T-helper 17 cell (primary cell): ENCODE measurements at places on chromosomes 7 and 10.
A peak's percentile ranks its signal among the peaks of the same experiment; 100 is the strongest.

DNA sequence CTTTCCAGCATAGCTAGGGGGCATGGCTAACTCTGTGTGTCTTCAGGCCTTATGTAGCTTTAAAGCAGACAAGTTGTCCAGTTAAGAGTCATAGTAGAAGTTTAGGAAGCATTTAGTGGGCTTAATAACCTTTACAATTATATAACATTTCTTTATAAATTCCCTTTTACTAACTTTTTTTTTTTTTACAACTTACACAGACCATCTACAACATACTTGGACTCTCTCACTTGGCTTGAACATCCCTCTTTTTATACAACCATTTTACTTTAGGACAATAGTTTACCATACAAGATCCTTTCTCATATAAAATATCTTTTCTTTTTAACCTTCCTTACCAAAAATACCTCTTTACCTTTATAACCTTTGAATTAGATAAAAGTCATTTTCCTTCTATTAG lies 26.3 kb downstream of the SP4 start:
- H3K4me3 ChIP-seq, result no peak overlapping the region

GRCh38 chr10:77622889-77623291 lies 14.7 kb downstream of the KCNMA1 start:
- H3K27me3 ChIP-seq, result peaks cover 12% of the 10 kb centered on the region
- no peak for DNase-seq
- H3K36me3 ChIP-seq, result no peaks in the 10 kb centered on the region
- peak overlapping the region; percentile 6 for H3K27ac ChIP-seq

DNA sequence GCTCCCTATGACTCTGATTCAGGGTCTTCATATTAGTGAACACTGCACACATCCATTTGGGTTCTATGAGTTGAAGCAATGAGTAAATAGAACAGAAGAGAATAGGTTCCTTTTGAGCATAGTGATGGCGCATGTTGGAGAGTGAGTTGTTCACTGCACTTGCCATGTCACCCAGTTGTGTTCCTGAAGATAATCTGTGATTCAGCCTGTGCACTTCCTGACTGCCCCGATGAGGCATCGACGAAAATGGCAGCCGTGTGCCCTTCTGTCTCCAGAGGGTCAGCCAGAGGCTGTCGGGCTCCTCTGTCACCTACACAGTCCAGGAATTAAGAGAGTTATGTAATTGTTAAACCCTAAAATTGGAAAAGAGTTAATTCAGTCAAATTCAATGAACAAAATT lies 94.7 kb downstream of the GALNT11 start:
- DNase-seq, result no peak
- peaks cover 14% of the 10 kb centered on the region for H3K4me1 ChIP-seq
- no peak overlapping the region for H3K27ac ChIP-seq
- no peak overlapping the region for H3K4me3 ChIP-seq
- peaks cover 7% of the 10 kb centered on the region for H3K36me3 ChIP-seq

DNA sequence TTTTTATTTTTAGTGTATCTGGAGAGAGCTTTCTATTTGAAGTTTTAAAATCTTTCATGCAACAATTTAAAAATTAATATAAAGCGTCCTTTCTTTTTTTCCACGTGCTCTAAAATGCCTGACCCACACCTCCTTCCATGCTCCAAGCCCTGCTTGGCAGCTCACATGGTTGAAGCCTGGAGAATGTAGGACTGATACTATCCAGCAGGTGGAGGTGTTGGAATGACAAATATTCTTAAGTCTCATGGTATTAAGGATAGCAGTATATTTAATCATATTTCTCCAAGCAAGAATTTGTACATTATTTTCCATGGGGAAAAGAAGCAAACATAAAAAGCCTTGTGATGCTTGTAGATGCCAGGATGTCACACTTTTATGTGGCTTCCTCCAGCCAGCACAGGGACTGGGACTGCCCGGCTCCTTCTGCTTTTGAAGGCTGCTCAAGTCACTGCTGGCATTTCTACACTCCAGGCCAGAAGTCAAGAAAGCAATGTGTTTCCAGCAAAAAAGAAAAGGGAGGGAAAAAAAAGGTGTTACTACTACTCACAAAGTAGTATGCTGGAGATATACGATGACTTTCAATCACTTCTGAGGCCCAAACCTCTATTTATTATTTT lies 49.7 kb downstream of the BZW2 start:
- no peak overlapping the region for H3K27ac ChIP-seq
- H3K36me3 ChIP-seq, result peaks cover 11% of the 10 kb centered on the region
- H3K4me1 ChIP-seq, result peaks cover 2% of the 10 kb centered on the region
- H3K27me3 ChIP-seq, result no peaks in the 10 kb centered on the region
- DNase-seq, result no peak
- no peak overlapping the region for H3K4me3 ChIP-seq

DNA sequence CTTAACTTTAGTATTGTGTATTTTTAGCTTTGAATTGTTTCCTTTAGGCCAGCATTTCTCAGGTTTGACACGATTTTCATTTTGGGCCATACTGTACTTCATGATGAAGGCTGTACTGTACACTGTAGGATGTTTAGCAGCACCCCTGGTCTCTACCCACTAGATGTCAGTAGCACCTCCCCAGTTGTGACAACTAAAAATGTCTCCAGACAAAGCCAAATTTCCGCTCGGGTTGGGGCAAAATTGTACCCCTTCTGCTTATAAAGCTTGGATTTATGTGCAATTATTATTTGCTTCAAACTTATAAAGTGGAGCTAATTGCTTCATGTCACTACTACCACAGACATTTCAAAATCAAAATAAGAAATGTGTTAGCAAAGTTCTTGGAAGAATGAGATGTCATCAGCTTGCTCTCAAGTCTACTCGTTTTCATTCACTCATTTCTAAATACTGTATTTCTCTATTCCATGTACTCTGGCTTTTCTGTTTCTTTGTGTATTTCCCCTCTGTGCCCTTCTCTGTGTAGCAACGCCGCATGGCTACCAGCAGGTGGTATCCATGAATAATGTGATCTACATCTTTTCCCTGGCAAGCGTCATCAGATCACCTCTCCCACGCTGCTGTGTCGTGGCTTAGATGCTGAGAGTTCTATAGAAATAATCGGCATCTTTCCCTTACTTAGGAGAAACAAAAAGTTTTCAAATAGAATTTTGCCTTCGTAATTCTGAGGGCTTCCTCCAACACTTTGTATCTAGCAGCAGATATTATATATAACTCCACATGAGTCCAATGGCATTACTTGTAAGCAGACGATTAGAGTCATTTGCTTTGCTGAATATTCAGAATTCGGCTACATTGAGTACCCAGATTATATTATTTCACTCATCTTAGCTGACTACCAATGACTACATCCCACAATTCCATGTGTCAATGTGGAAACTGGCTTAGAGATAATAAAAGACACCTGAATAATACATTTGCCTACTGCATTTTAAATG lies 47.8 kb upstream of the CALCR start:
- H3K4me1 ChIP-seq, result no peaks in the 10 kb centered on the region
- no peak overlapping the region for H3K27ac ChIP-seq
- H3K36me3 ChIP-seq, result no peaks in the 10 kb centered on the region
- no peak overlapping the region for H3K4me3 ChIP-seq
- no peaks in the 10 kb centered on the region for H3K27me3 ChIP-seq
- DNase-seq, result no peak

- no peak for DNase-seq
- no peak overlapping the region for H3K27ac ChIP-seq
- no peaks in the 10 kb centered on the region for H3K27me3 ChIP-seq
- no peak overlapping the region for H3K4me3 ChIP-seq
- no peaks in the 10 kb centered on the region for H3K4me1 ChIP-seq
- no peaks in the 10 kb centered on the region for H3K36me3 ChIP-seq
These were observed 184.4 kb upstream of the TCERG1L start for GRCh38 chr10:131495892-131496291.

- peaks cover 9% of the 10 kb centered on the region for H3K4me1 ChIP-seq
- H3K4me3 ChIP-seq, result no peak overlapping the region
- peaks cover 5% of the 10 kb centered on the region for H3K36me3 ChIP-seq
- no peak for DNase-seq
These were observed 286.1 kb downstream of the EXOC4 start for GRCh38 chr7:133539016-133539415.

DNA sequence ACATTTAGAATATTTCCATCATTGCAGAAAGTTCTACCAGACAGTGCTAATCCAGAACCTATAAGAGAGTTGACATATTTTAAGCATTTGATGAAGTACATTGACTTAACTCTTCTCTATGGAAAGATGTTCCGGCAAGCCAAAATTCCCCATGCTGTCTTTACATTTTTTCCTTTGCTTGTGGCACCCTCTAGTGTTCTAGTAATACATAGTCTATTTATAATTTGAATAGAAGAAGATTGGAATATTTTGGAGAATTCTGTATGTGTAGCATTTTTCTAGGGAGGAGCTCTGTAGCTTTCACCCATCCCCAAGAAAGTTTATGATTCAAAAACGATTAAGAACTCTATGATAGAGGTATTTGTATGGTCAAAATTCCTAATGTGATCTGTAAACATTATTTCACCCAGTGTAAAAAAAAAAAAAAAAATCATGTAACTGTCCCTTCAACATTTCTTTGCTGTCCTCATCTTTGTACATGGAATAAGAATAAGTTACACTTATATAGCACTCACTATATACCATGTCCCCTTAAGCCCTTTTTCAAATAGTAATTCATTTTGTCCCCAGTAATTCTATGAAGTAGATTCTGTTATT lies 33.2 kb downstream of the NRF1 start:
- no peak for DNase-seq
- H3K27me3 ChIP-seq, result no peaks in the 10 kb centered on the region
- H3K36me3 ChIP-seq, result peaks cover 2% of the 10 kb centered on the region
- no peak overlapping the region for H3K4me3 ChIP-seq

DNA sequence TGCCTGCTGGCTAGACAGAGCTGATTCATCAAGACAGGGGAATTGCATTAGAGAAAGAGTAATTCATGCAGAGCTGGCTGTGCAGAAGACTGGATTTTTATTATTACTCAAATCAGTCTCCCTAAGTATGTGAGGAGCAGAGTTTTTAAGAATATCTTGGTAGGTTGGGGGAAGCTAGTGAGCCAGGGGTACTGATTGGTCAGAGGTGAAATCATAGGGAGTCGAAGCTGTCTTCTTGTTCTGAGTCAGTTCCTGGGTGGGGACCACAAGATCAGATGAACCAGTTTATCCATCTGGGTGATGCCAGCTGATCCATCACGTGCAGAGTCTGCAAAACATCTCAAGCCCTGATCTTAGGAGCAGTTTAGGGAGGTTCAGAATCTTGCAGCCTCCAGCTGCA lies 39.8 kb downstream of the FOXI2 start:
- no peak overlapping the region for H3K4me3 ChIP-seq
- peaks cover 24% of the 10 kb centered on the region for H3K27me3 ChIP-seq
- H3K27ac ChIP-seq, result no peak overlapping the region
- no peaks in the 10 kb centered on the region for H3K4me1 ChIP-seq
- no peaks in the 10 kb centered on the region for H3K36me3 ChIP-seq
